ENCODE measurements at places on chromosomes 1 and 21. TPM values are rescaled to one million over a fixed set of nuclear protein-coding genes. Genes with fewer than 3 reads are reported as not detected.

- no peak for DNase-seq
Measured at GRCh38 chr1:6183520-6183989, 3.4 kb upstream of the CHD5 start.

GRCh38 chr1:85135392-85135798 lies 65.4 kb downstream of the SYDE2 start:
- peak; percentile 47 for DNase-seq

Gene PHGDH
- 219 TPM for total RNA-seq

- DNase-seq: no peak
Measured at GRCh38 chr1:237000191-237000590, 4.0 kb downstream of the MT1HL1 start.

GRCh38 chr1:29050166-29050565 lies 73.5 kb downstream of the TMEM200B start:
- no peak for DNase-seq

GRCh38 chr1:178542554-178543289 lies 29.8 kb downstream of the TEX35 start:
- DNase-seq: peak; percentile 76

Measured in mammary epithelial cell (primary cell).